Occipital lobe (tissue), 3 donors: ENCODE measurements at places on chromosomes 7 and 10.

DNA sequence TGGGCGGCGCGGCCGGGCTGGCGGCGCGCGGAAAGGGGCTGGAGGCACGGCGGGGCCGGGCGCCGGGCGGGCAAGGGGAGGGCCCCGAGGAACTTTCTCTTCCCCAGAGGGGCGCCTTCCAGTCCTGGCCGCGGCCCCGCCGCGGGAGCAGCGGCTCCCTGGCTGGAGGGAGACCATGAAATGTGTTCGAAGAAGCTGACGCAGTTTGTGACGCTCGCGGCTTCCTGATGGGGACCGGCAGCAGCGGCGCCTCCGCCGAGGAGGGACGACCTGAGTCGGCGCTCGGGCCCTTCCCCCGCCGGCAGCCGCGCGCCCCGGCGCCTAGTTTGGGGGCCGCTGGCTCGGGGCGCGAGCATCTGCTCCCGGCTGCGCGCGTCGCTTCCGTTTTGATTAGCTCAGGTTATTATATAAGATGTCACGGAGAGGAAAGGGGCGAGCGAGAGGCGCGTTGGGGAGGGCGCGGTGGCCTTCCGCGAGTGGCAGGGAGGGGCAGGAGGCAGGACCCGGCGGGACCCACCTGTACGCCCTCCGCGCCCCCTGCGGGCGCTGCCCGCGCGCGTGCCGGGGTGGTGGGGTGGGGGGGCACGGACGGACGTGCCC is 57.1 kb upstream of the PCGF5 start:
- DNase-seq, result peak; percentile 57

DNA sequence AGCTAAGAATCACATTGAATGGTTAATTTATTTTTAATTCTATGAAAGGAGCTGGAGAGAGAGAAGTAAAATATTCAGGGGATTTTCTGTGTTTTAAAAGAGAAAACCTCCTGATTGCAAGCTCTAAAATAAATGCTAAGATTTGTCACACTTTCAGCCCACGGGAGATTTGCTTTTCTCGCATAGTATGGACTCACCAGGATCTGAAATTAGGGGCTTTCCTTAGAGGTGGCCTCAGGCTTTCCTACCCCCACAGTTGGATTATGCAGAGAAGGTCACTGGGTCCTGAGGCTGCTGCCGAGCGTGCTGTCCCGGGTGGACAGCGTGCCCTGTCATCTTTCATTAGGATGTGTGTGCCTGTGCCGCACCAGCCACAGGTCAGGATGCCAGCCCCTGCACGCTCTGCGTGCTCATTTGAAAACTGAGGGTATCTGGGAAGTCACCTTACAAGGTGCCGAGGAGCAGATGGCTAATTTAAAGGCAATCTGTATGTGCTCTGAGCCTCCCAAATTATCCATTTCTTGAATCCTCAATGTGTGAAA is 258.8 kb downstream of the CELF2 start:
- no peak for DNase-seq

GRCh38 chr7:132760244-132760623 is 184.0 kb upstream of the PLXNA4 start:
- no peak for DNase-seq

GRCh38 chr7:131329176-131329570 is 1.5 kb downstream of the MKLN1 start:
- DNase-seq, result no peak

DNA sequence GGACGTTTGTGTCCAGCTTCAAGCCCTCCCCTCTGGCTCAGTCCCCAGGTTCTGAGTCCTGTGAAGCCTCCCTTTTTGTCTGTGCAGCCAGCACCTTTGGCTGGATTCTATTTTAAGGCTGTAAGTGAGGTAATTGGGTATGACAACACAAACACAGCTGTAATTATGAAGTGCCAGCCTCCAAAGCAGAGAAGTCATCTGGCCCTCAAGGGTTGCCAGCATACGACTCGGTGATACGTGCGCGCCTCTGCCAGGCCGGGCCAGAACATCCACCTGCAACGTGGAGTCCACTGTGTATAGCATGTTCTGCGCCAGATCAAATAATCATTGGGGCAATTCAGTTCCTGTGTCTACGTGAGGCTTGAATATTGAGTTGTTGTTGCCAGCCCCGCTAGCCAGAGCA is 6.7 kb upstream of the FAM180A start:
- DNase-seq, result no peak

DNA sequence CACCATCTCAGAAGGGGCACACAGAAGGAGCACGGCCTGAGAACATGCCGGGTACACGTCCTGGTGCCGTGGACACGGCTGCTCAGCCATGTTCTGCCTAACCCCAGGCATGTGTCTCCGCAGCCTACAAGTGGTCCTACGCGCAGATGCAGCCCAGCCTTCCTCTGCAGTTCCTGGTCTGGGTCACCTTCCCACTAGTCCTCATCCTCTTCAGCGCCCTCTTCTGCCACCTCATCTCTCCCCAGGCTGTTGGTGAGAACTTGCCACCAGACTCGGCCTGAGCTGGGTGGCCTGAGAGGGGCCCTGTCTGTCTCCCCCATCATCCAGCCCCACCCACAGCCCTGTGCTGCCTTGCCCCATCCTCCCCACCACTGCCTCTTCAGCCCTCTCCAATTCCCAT is 5.3 kb downstream of the CLCN1 start:
- DNase-seq, result no peak

GRCh38 chr10:33176688-33177087 is 157.8 kb downstream of the NRP1 start:
- DNase-seq, result no peak

DNA sequence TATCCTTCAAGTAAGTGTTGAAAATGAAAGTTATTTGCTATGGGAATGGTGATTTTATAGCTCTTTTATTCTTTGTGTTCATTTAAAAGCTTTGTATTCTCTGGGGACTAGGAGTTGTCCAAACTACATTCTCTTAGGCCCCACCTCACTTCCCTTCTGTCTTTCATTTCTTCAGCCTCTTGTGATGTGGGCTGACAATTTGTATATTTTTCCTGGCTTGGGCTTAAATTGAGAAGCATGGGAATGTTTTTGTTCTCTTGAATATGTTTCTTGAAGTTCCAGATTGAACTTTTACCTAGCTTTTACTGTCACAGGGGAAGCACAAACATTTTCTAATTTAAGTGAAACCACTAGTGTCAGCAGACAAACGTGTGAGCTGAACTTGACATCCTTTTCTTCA is 27.9 kb downstream of the BBS9 start:
- no peak for DNase-seq

GRCh38 chr7:157011333-157012112 is 1.1 kb upstream of the MNX1 start:
- DNase-seq, result no peak

DNA sequence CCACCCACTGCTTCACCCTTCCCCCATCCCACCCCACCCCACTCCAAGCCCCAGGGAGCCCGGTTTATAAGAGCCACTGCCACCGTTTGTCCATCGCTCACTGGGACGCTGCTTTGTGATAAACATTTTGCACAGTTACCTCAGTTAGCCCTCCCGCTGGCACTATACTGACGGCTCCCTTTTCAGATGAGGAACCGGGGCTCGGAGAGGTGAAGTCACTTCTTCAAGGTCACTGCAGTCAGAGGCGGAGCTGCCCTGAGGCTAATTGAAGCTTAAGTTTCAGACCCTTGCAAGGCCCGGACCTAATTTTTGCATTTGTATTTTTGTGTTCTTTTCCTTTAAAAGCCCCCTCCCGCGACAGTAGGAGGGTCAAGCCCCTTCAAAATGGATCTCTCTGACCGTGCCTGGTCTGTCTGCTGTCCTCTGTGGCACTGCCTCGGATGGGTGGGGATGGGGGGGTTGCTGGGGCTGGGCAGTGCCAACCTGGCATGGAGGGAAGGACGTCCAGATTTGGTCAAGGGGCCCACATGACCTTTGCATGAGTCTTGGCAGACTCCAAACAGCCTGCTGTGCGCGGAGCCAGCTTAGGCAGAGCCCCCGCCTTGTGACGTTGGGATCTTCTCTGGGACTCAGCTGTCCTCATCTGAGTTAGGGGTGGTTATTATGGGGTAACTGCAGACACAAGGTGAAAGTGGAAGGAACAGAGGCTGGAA is 17.7 kb upstream of the NODAL start:
- no peak for DNase-seq

DNA sequence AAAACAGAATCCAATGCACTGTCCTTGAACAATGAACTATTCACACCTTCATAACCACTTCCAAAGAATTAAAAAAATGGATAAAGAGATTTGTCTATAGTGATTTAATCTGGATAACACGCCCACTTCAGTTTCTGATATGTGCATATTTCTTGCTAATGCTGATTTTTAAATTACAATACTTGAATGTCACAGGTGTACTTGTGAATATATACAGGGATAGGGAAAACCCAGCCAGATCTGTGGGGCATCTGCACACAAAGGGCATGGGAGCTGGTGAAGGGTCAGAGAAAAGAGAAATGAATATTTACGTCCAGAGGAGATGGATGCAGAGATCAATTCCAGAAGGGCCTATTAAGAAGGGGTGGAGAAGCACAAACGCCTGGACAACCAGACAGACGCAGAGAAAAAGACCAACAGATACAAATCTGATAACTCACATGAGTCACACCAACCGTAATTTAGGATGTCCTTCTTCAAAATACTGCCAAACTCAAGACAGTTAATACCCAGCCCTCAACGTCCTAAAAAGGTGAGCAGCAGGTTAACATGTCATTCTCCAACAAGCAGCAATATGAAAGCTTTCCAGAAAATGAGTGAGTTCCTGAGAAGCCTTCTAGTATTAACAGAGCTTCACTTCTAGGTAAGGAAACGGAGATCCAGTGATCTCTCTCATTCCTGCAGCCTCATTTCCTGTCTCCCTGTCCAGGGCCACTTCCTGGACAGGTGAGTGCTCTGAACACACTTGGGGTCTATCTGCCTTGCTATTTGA is 41.9 kb downstream of the PIP4K2A start:
- DNase-seq, result no peak

- DNase-seq, result no peak
These were observed 15.8 kb upstream of the SLF2 start for GRCh38 chr10:100896876-100897461.

DNA sequence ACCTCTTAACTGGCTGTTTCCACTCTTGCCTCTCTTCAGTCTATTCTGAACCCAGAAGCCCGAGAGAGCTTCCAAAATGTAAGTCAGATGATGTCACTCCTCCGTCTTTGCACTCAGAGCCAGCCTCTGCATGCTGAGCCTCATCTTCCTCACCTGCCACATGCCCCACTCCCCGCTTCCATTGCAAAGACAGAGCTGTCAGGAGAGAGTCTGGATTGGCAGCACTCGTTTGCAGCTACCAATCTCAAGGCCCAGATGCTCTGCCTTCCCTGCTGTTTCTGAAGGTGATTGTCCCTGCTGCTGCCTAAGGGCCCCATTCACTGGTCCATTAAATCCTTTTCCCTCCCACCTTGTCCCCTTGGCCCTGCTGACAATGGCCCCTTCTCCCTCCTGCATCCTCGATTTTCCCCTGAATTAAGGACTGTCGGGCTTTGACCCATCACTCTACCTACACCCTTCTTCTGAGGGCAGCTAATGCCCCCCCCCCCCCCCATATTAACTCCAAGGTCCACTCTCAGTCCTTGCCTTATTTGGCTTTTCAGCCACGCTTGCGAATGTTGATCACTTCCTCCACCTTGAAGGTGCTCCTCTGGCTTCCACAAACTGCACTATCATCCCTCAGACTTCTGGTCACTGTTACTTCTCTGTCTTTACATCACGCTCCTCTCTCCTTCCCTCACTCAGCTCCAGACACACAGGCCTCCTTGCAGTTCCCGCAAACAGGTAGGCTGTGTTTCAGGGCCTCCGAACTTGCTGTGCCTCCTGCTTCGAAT is 98.5 kb downstream of the CHN2 start:
- no peak for DNase-seq
